ENCODE measurements at places on chromosomes 2 and 18. TPM values are rescaled to one million over a fixed set of nuclear protein-coding genes. Genes with fewer than 3 reads are reported as not detected.

Gene IL1RL2
- 1.7 TPM for total RNA-seq

Gene RAB17
- total RNA-seq, result 0.54 TPM

Gene DLX1
- 0.41 TPM for total RNA-seq

Gene MGAT5
- 15.8 TPM for total RNA-seq

Gene RPRM
- not detected for total RNA-seq

Gene ITPRIPL1
- 3.4 TPM for total RNA-seq

Gene UPP2
- total RNA-seq, result not detected

Gene LHCGR
- total RNA-seq, result not detected

Gene ATOH8
- total RNA-seq, result 17.0 TPM

Gene CGREF1
- 9.3 TPM for total RNA-seq
